Forelimb muscle (tissue), 1 donor: ENCODE measurements at places on chromosomes 5 and 9.

DNA sequence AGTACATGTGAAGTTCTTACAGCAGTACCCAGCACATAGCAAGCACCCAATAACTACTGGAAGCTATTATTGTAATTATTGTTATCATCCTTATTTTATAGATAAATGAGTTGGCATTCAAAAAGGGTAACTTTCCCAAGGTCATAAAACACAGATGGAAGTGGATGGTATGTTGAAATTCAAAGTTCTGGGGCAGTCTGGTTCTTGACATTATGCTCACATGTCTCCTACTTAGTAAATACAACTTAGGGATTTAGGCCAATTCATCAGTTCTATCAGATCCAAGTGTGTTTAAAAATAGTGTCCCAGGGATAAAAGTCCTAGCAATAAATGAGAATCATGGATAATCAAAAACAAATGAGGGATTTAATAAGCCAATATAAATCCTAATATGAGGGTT, 265.2 kb downstream of the ADAMTSL1 start:
- no peak for DNase-seq

GRCh38 chr9:81546489-81546888, 142.9 kb downstream of the TLE1 start:
- DNase-seq: no peak

- no peak for DNase-seq
Observed at GRCh38 chr5:159210210-159210661, 883 bp upstream of the RNF145 start.

DNA sequence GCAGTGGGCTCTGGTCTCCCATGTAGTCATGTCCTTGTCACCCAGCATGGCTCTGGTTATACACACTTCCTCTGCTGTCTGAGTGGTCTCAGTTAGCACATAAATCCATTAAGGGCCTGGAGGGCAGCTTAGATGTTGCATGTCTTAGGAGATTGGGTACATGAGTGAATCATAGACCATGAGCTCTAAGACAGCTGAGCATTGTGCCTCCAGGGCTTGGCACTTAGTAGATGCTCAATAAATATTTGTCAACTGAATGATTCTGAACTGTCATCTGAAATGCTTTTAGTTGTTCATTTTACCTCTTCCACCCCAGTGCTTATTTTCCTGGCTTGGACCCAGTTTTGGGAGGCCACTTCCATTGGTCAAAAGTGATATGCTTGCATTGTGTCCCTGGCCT, 135.6 kb downstream of the BOD1 start:
- no peak for DNase-seq

GRCh38 chr5:135027697-135028615, 6.1 kb downstream of the PITX1 start:
- DNase-seq: no peak

GRCh38 chr9:112503170-112503569, 16.5 kb downstream of the KIAA1958 start:
- no peak for DNase-seq

GRCh38 chr9:95572381-95573151, 55.8 kb upstream of the PTCH1 start:
- no peak for DNase-seq

DNA sequence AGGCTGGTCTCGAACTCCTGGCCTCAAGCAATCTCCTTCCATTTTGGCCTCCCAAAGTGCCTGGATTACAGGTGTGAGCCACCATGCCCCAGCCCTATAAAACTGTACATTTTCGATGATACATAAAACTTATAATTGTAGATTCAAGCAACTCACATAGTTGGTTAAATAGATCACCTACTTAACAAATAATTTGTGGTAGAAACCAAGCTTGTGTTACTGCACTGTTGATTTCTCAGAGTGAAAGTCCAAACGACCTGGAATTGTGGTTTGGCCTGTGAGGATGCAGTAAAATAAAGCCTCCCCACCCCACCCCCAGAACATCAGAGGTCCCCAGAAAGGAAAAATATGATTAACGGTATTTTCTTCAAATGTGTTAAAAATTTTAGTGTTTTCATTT, 92.7 kb downstream of the TRIO start:
- no peak for DNase-seq

DNA sequence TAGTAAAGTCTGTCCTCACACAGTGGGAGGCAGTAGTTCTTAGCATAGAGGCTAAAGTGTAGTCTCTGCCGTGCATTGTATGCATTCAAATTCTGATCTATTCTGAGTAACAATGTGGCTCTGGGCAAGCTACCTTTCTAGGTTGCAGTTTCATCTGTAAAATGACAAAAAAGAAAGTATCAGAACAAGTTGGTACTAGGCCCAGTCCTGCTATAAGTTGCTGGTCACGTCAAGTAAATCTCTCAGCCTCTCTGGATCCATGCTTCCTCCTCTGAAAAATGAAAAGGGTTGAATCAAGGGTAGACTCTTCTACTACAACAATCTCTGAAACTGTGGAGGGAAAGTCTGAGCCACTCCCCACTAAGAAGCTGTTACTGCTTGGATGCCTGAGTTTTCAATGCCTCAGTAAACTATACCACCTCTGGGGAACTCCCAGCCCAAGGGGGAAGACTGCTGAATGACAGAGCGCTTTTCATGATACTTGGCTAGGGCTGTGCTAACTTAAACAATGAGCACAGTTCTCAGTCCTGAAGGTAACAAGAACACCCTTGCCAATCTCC, 34.5 kb upstream of the SPARC start:
- no peak for DNase-seq

DNA sequence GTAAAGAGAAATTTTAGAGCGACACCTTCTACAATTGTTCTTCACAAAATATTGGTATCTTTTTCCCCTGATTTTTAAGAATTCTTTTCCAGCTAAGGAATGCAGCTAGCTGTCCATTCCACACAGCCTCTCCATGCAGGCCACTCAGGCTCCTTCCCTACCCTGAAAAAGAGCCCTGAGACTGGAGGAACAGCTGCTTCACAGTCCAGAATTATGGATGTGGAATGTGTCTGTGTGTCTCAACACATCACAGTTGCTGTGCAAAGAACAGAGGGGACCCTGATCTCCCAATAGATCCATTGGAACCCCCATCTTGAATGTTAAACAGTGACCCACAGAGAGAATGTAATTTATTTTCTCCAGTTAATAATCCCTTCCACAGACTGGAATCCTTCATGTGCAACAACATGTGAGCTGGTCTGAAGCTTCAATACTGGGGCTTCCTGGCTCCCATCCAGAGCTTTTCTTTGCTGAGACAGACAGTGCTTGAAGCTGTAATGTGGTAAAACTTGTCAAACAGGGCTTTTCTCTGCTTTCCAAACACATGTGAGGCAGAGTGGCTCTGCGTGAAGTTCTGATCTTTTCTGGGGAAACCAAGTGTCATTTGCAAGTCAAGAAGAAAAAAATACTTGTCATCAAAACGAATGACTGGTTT, 53.3 kb upstream of the SMC5 start:
- no peak for DNase-seq

DNA sequence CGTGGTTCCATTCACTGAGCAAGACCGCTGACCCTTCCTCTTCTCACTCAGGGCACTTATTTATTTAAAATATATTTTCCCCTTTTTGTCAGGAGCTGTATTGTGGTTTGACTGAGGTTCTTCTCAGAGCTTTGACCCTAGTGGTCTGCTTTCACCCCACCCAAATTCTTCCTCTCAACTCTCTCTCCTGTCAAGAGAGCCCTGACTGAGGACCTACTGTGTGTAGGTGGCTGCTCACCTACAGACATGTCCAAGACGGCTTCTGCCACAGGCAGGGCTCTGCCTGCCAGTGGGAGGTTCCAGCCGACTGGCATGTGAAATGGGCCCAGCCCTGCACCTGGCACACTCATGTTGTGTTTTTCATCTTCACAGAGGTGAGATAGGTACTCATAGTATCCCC, 5.2 kb downstream of the DCANP1 start:
- DNase-seq: no peak

GRCh38 chr5:18114151-18114757, 480.0 kb downstream of the TAF11L14 start:
- DNase-seq: no peak

DNA sequence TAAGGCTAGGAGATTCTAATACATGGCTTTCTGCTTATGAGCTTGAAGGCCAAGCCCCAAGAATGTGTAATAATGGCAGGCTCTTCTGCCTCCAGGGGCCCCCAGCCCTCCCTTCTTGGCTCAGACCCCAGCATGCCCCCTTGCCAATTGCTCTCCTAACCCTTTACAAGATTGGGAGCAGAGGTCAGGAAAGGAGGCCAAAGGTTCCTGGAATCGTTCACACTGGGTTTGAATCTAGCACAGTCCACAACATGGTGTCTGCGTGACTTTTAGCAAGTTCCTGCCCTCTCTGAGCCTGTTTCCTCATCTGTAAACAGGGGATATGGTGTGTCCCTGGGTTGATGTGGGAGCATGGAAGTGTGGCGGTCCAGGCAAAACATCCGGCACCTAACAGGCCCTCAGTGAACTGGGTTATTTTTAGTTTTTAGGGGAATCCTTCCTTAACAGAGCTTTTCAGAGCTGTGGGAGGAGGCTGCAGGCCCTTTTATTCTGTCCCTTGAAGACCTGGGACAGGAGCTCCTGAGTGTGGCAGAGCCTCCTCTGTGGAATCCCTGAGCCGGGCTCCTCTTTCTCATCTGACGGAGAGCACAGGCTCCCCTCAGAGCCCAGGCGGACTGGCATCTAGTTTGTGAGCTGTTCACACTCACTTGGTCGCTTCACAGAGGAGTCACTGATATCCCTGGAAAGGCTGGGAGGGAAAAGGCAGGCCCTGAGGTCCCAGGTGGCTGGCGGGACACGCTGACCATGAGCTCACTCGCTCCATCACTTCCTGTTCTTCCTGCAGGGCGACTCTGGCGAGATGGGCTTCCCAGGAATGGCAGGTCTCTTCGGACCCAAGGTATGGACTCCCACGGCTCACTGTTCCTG, 23.4 kb upstream of the ORM1 start:
- no peak for DNase-seq

- no peak for DNase-seq
Observed at GRCh38 chr5:161372682-161373344, 173.7 kb downstream of the GABRB2 start.

DNA sequence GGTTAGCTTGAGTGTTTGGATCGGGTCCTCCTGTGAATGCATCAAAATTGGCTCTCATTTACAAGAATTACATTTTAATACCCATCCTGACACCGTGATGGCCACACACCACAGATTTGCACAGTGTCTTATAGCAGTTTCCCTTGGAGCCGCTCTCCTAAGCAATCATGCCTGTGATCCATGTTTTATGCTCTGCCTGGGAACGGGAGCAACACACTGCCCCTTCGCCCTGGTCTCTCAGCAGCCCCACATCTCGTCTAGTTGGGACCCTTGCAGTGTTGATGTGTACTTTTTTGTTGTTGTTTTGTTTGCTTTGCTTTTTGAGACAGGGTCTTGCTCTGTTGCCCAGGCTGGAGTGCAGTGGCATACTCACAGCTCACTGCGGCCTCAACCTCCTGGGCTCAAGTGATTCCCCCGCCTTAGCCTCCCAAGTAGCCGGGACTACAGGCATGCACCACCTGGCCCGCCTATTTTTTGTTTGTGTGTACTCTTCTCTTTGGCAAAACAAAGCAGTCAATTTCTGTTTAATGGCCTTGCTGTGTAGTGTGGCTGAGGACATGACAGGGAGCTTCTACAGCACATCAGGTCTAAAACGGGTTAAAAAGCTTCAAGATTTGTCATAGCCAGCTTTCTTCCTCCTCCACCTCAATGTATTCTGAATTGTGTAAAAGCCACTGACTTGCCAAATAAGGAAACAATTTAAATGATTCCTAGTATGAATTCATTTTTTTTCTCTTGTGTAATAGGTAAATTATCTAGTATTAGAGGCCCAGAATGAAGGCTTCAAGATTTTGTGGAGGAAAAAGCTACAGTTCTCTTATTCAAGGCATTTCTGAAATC, 101.6 kb upstream of the TBCA start:
- DNase-seq: no peak

DNA sequence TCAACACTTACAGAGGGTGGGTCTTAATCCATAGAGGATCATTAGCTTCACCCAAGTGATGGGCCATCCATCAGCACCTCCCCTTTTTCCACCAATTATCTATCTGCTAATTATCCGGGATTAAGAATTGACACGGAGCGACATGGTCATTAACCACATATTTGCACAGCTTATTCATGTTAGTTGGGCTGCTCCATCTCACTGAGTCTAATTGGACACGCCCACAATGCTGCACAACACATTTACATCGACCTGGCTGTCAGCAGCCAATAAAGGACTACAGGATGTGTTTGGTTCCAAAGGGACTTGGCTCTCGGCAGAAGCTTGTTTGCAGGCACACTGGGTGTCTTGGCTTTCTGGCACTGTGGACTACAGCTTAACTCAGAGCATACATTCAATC, 21.6 kb downstream of the FOXE1 start:
- DNase-seq: no peak

- no peak for DNase-seq
Observed at GRCh38 chr5:109750463-109750862, 60.7 kb downstream of the MAN2A1 start.

- DNase-seq: no peak
Observed at GRCh38 chr5:192970-193831, 1.9 kb downstream of the LRRC14B start.

GRCh38 chr5:44402084-44402483, 12.9 kb upstream of the FGF10 start:
- DNase-seq: no peak

- DNase-seq: no peak
Observed at GRCh38 chr9:75499812-75500211, 390.7 kb upstream of the PCSK5 start.

GRCh38 chr9:34151398-34151797, 24.9 kb upstream of the DCAF12 start:
- no peak for DNase-seq

- no peak for DNase-seq
Observed at GRCh38 chr9:129446828-129447550, 173.9 kb downstream of the C9orf50 start.

GRCh38 chr5:13606051-13606450, 338.4 kb downstream of the DNAH5 start:
- DNase-seq: no peak

GRCh38 chr9:89153232-89154017, 25.2 kb downstream of the SHC3 start:
- DNase-seq: no peak

DNA sequence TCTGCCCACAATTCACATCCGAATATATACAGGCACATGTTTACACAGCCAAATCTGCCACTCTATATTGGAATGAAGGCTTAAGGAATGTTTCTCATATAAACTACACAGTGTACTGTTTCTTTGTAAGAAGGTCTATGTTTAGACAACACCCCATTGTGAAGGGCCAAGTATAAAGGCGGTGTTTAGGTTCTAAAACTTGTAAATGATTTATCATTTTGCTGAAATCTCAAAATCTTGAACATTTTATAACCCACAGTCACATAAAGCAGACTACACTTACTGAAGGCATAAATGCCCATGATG, 94.0 kb downstream of the ZNF608 start:
- DNase-seq: no peak
